ENCODE measurements at places on chromosomes 5 and 9. TPM values are rescaled to one million over a fixed set of nuclear protein-coding genes. Genes with fewer than 3 reads are reported as not detected.

The SV2C gene
- not detected for total RNA-seq

The LRRC14B gene
- not detected for total RNA-seq

The BARHL1 gene
- not detected for total RNA-seq

The IFNB1 gene
- not detected for total RNA-seq

The ACTBL2 gene
- 4.8 TPM for total RNA-seq

The PPP2R2B gene
- total RNA-seq, result 6.4 TPM

GRCh38 chr5:132411304-132412013, 41.9 kb downstream of the SLC22A5 start:
- DNase-seq, result no peak
- no peaks in the 10 kb centered on the region for H3K36me3 ChIP-seq
- H3K27ac ChIP-seq, result peak overlapping the region; percentile 96
- peaks cover 66% of the 10 kb centered on the region for H3K4me1 ChIP-seq
- H3K4me3 ChIP-seq, result peak overlapping the region; percentile 81
- no peaks in the 10 kb centered on the region for H3K27me3 ChIP-seq

GRCh38 chr5:174654442-174654841, 69.9 kb upstream of the MSX2 start:
- peaks cover 8% of the 10 kb centered on the region for H3K27me3 ChIP-seq
- no peaks in the 10 kb centered on the region for H3K36me3 ChIP-seq
- no peak overlapping the region for H3K27ac ChIP-seq

- H3K4me3 ChIP-seq, result no peak overlapping the region
- no peaks in the 10 kb centered on the region for H3K27me3 ChIP-seq
- H3K4me1 ChIP-seq, result peaks cover 11% of the 10 kb centered on the region
Measured at GRCh38 chr5:143014017-143014651, 244.0 kb downstream of the ARHGAP26 start.

GRCh38 chr5:31229266-31229665, 35.8 kb downstream of the CDH6 start:
- H3K27ac ChIP-seq, result no peak overlapping the region
- no peaks in the 10 kb centered on the region for H3K27me3 ChIP-seq
- DNase-seq, result no peak
- no peaks in the 10 kb centered on the region for H3K36me3 ChIP-seq
- no peak overlapping the region for H3K4me3 ChIP-seq
- no peaks in the 10 kb centered on the region for H3K4me1 ChIP-seq

DNA sequence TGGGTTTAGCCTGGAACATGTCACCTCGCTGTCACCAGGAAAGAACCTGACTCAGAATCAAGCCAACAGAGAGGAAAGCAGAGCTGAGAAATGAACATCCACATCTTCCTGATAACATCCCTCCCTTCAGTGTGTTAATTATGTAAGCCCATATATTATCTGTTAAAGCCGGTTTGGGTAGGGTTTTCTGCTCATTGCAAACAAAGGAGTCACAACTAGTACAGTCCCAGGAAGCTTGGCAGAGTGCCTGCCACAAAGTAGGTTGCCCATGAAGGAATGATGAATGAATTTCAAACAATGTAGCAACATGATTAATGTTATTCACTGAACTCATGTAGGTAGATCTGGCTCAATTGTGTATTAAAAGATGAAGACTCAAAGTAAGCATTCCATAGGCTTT, 10.4 kb upstream of the PPARGC1B start:
- no peak for DNase-seq
- peaks cover 2% of the 10 kb centered on the region for H3K4me1 ChIP-seq
- no peak overlapping the region for H3K27ac ChIP-seq

DNA sequence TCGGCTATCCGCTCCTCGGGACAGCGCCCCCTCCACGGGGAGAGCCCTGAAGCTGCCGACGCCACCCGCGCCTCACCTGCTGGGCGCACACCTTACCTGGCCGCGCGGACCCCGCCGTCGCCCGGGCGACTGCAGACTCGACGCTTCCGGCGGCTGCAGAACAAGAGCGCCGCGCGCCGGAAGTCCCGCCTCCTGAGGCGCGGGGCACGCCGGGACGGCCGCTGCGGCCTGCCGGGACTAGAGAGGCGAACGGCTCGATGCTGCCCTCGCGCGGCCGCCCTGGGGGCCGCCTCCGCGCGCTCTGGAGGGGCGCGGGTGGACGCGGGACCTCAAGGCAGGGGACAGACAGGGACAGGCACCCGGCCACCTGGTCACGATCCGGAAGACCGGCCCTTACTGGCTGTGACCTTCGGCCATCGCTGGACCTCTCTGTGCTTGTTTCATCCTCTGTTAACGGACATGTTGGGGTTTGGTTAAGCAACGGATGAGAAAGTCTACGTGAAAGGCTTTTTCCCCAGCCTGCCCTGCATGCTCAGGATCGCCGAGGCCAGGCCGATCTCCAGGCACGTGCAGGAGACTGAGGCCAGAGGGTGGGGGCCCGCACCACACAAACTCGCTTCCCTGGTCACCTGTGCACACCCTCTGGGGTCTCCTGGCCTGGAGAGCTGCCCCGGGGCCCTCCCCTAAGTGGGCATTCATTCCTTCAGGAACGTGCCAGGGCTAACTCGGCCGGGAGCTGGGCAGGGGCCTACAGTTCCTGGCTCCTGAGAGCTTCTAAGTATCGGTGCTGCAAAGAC, at the start of gene SNAPC4:
TSS of gene SNAPC4 (minus strand) at position 133 of the 797 bp plus-strand sequence. CDS start 1,742 bp downstream, outside the sequence.
- H3K27me3 ChIP-seq, result no peaks in the 10 kb centered on the region
- peak within 1 kb of the TSS; percentile 87 for H3K4me3 ChIP-seq
- H3K4me1 ChIP-seq, result peaks cover 29% of the 10 kb centered on the region
- peak; percentile 82 for DNase-seq
- H3K36me3 ChIP-seq, result peaks cover 56% of the 10 kb centered on the region
- no peak within 1 kb of the TSS for H3K27ac ChIP-seq

- no peak overlapping the region for H3K4me3 ChIP-seq
- no peaks in the 10 kb centered on the region for H3K36me3 ChIP-seq
- H3K27me3 ChIP-seq, result no peaks in the 10 kb centered on the region
- no peak overlapping the region for H3K27ac ChIP-seq
Measured at GRCh38 chr9:118595719-118596305, 773.4 kb downstream of the BRINP1 start.

- DNase-seq, result peak; percentile 52
- no peaks in the 10 kb centered on the region for H3K36me3 ChIP-seq
- H3K4me1 ChIP-seq, result no peaks in the 10 kb centered on the region
- H3K27me3 ChIP-seq, result no peaks in the 10 kb centered on the region
- H3K4me3 ChIP-seq, result no peak overlapping the region
Measured at GRCh38 chr5:132059043-132059695, 1.3 kb upstream of the IL3 start.

DNA sequence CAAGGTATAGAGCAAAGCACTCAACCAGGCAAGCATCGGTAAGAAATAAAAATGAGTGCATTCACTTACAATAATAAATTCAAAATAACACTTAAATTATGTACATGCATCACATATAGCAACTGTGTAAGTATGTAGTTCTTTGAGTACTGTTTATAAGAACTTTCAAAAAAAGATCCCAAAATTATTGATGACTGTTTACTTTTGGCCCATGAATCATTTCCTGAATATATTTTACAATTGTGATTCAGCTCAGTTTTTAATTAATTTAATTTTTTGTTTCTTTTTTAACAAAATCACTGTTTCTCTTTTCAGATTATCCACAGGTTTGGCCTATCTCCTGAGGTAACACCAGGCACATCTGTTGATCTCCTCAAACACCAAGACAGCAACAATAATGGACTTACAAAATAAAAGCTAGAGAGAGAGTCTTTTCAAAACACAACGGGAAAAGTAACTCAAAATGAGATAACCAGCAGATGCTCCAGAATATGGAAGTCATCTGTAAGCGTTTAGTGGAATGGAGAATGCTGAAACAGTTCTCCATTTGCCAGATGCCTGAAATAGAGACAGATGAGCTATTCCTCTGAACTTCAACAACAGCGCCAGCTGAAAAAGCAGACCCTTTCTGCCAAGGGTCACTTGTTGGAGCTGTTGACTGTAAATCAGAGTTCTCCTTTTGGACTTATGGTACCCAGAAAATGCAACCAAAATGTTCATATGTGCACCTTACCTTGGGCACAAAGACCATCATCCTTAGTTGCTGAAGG, 348.6 kb upstream of the RGMB start:
- no peaks in the 10 kb centered on the region for H3K27me3 ChIP-seq
- no peaks in the 10 kb centered on the region for H3K4me1 ChIP-seq
- H3K4me3 ChIP-seq, result no peak overlapping the region
- H3K27ac ChIP-seq, result no peak overlapping the region
- no peaks in the 10 kb centered on the region for H3K36me3 ChIP-seq
- DNase-seq, result no peak

DNA sequence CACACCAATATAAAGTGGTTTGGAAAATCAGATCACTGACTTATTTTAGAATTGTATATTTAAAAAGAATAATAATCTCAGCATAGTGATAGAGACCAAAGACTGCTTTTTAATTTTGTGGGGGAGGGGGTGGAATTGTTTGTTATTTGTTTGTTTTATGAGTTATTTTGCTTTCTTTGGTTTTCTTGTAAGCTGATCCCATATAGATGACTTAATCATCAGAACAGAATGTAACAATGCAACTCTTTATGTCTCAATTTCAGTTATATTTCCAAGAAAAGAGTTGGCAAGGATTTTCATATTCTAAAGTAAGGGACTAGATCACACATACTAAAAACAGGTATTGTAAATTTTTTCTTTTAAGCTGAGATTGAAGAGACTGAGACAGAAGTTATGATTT, 984.9 kb downstream of the TLE4 start:
- no peak overlapping the region for H3K27ac ChIP-seq
- H3K4me3 ChIP-seq, result no peak overlapping the region
- no peaks in the 10 kb centered on the region for H3K36me3 ChIP-seq
- H3K4me1 ChIP-seq, result no peaks in the 10 kb centered on the region

GRCh38 chr5:114984796-114985195, 184.9 kb downstream of the TRIM36 start:
- H3K27ac ChIP-seq, result no peak overlapping the region
- DNase-seq, result no peak
- no peaks in the 10 kb centered on the region for H3K36me3 ChIP-seq
- H3K4me1 ChIP-seq, result no peaks in the 10 kb centered on the region
- H3K4me3 ChIP-seq, result no peak overlapping the region

- no peak overlapping the region for H3K27ac ChIP-seq
- no peak overlapping the region for H3K4me3 ChIP-seq
- H3K4me1 ChIP-seq, result peaks cover 5% of the 10 kb centered on the region
- no peaks in the 10 kb centered on the region for H3K36me3 ChIP-seq
- no peaks in the 10 kb centered on the region for H3K27me3 ChIP-seq
- DNase-seq, result no peak
Measured at GRCh38 chr9:121472446-121472845, 27.2 kb downstream of the GGTA1 start.

DNA sequence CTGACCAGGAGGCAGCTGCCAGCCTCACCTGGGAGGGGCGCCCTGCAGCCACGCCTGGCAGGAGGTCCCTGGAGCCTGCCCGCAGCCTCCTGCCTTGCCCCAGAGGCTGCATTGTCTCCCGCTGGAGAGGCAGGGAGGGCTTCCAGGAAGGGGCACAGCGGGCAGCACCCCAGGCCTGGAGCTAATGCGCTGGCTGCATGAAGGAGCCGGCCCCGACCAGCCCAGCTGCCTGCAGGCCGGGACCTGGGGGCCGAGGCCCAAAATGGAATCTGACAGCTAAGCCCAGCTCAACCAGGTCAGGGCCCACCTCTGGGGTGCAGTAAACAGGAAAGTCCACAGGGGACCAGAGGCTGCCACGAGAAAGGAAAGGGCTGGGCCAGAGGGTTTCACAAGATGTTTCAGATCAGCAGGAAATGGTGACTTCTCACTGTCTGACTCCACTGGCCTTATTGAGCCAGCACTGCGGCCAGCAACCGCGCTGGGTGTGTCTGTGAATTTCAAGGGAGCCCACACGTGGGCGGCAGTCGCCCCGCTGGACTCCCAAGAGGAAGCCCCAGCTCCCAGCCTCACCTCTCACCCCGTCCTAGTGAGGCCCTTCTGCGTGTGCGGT, 18.6 kb upstream of the NOTCH1 start:
- peaks cover 61% of the 10 kb centered on the region for H3K4me1 ChIP-seq
- no peaks in the 10 kb centered on the region for H3K36me3 ChIP-seq
- H3K27me3 ChIP-seq, result no peaks in the 10 kb centered on the region
- DNase-seq, result peak; percentile 87

DNA sequence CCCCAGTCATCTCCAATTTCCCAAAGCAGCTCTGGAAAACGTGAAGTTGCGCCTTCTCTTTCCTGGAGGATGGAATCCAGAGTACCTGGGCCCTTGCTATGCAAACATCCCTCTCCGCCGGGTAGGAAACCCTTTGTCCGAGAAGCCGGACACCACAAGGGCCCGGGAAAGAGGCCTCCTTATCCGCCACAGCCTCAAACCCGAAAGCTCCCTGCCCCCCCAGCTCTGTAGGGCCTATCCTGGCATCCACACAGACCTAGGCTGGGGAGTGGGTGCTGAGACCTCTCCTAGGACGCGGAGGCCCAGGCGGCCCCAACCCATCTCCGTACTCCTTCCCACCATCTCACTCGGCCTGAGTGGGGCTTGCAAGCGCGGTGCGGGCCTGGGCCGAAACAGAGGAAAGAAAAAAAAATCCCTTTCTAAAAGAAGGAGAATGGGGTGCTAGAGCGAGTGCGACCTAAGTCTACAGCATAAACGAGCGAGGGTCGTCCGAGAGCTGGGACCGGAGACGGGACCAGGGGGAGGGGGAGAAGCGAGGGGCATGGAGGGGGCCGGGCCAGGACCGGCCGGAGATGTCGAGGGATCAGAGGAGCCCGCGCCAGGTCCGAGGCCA, 624 bp downstream of the FBXW11 start:
- H3K27me3 ChIP-seq, result no peaks in the 10 kb centered on the region
- peaks cover 46% of the 10 kb centered on the region for H3K4me1 ChIP-seq
- no peak for DNase-seq
- H3K36me3 ChIP-seq, result no peaks in the 10 kb centered on the region
- peak overlapping the region; percentile 91 for H3K4me3 ChIP-seq
- H3K27ac ChIP-seq, result peak overlapping the region; percentile 96

GRCh38 chr5:32587067-32587551, 1.8 kb downstream of the SUB1 start:
- peaks cover 30% of the 10 kb centered on the region for H3K4me1 ChIP-seq
- H3K27me3 ChIP-seq, result no peaks in the 10 kb centered on the region
- peaks cover 20% of the 10 kb centered on the region for H3K36me3 ChIP-seq
- no peak for DNase-seq
- H3K4me3 ChIP-seq, result peak overlapping the region; percentile 72

- H3K27me3 ChIP-seq, result no peaks in the 10 kb centered on the region
- no peaks in the 10 kb centered on the region for H3K36me3 ChIP-seq
- no peak overlapping the region for H3K27ac ChIP-seq
- H3K4me3 ChIP-seq, result no peak overlapping the region
- peaks cover 6% of the 10 kb centered on the region for H3K4me1 ChIP-seq
- DNase-seq, result no peak
Measured at GRCh38 chr5:138580001-138580400, 4.8 kb upstream of the HSPA9 start.

DNA sequence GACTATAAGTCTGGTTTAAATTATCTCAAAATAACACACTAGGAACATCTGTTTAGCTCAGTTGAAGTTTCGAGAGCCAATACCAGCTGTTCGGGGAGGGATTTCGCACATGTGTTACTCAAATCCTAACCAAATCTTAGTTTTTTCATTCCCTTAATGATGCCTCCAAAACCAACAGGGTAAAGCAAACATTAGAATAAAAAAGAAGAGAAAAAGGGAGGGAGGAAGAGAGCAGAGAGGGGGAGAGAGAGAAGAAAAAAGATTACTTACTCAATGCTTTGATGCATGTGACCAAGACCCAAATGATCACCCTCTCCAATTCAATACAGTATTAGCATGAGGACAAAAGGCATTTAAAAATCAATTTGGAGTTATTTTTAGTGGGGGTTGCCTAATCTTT, 86.0 kb upstream of the NR5A1 start:
- no peak overlapping the region for H3K4me3 ChIP-seq
- no peak for DNase-seq
- H3K27me3 ChIP-seq, result no peaks in the 10 kb centered on the region
- H3K27ac ChIP-seq, result no peak overlapping the region
- peaks cover 23% of the 10 kb centered on the region for H3K4me1 ChIP-seq

- no peaks in the 10 kb centered on the region for H3K36me3 ChIP-seq
- H3K27me3 ChIP-seq, result peaks cover 7% of the 10 kb centered on the region
- DNase-seq, result no peak
Measured at GRCh38 chr5:175692235-175692995, 34.5 kb downstream of the HRH2 start.
